ENCODE measurements at places on chromosomes 4 and X. TPM values are rescaled to one million over a fixed set of nuclear protein-coding genes. Genes with fewer than 3 reads are reported as not detected.
A peak's percentile ranks its signal among the peaks of the same experiment; 100 is the strongest.

DNA sequence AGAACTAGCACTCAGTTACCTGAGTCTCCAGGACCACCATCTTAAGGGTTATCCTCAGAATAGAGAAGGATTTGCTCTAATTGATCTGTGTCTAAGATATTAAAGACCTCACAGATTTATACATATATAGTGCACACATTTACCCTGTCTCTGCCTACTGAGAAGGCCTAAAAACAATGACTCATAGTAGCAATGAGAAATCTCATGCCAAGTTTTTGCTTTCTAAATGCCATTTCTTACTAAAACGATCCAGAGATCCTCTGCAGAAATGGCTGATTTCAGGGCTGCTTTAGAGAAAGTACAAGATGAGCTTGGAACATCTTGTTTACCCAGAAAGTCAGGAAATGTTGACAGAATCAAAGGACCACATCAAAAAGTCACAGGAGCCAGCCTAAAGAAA is 79.1 kb upstream of the INPP4B start:
- ATAC-seq: no peak

DNA sequence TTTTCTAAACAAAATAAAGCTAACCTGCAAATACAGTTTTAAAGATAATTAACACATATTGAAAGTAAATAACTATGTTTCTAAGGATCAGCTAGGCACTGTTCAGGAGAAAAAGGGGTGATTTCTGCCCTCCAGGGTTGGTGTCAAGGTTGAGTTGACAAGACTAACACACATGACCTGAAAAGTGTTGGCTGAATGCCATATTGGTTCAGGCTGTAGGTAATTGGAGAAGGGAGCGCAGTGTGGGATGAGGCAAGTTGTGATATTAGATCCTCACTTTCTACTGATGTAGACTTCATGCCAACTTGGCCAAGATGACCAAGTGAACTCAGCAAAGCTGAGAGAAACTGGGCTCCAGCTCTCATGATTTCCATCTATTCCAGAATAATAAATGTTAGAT is 42.2 kb downstream of the PPM1K start:
- ATAC-seq: no peak

- no peak for ATAC-seq
Observed at GRCh38 chr4:153471698-153472093, 5.5 kb downstream of the TMEM131L start.

DNA sequence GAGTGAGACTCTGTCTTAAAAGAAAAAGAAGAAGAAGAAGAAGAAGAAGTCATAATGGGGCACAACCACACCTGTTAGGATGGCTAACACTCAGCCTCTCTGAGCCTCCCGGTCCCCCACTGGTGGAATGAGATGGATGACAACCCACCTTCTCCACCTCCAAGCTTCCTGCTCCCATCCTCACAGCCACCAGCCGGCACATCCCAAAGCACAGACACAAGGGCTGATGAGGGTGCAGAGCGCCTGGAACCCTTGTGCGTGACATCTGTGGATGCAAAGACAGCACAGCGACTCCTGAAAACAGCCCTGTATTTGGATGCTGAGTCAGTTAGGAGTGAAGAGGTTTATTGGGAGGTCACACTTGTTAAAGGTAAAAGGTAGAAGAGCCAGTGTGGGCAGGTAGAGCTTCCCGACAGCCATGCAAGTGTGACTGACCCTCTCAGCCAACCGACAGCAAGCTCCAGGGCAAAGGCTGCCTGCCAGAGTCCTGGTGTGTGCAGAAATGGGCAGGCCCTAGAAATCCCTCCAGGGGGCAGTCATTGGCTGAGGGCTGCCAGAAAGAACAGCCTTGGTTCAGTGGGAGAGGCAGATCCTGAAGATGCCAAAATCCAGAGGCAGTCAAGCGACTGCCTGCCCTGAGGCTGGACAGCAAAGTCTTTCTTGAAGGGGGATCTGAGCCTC is 26.6 kb upstream of the MAN2B2 start:
- ATAC-seq: peak; percentile 71

- ATAC-seq: no peak
Observed at GRCh38 chrX:84479086-84479485, 23.2 kb downstream of the HDX start.

DNA sequence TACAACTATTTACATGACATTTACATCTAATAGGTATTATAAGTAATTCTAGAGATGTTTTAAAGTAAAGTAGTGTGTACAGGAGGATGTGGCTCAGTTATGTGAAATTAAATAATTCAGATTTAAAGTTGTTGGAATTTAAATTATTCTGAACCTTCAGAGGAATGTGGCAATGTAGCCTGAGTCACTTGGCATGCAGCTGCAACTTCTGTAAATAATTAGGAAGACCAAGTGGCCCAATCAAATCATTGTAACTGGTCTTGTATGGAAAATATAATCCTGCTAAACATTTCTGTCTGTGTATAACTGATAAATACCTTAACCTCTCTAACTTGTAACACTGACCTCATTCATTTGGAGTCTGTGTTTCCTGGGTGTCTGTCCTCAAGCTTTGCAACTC is 828.9 kb downstream of the GLUD2 start:
- peak; percentile 64 for ATAC-seq

DNA sequence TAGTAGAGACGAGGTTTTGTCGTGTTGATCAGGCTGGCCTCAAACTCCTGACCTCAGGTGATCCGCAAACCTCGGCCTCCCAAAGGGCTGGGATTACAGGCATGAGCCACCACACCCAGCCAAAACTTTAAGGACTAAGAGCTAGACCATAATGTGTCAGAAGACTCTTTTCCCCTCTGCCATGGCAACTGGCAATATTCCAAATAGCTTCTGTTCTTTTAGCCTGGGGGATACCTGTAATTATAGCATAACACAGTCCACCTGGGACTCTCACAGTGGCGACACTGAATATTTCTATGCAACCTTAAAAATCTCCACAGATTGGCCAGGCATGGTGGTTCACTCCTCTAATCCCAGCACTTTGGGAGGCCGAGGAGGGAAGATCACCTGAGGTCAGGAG is 45.5 kb upstream of the RBM47 start:
- ATAC-seq: no peak

- peak; percentile 84 for ATAC-seq
Observed at GRCh38 chr4:101232074-101232776, 115.1 kb downstream of the PPP3CA start.

The PSAPL1 gene
- total RNA-seq: 1.2 TPM

DNA sequence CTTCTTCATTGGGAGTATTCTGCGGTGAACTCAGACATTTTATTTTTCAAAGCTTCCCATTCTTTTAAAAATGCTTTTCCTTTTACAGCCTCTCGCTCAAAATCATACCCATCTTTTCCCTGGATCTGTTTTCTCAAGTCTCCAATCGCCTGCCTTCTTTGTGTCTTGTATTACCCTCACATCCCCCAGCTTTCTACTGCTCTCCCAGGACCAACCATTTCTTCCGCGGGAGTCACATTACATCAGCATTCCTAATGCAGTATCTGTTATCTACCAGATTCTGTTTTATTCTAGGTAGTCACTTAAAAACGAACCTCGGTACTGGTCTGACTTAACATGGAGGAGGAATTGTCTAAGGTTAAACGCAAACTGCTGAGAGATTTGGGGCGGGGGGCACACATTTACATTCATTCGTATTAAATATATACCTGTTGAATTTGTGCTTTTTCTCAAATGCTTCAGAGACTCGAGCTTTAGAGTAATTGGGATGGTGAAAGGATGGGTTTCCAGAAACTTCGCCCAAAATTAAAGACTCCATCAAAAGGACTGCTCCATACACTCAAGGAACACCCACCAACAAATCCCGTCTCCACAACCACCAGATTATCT is 493 bp upstream of the UCHL1 start:
- ATAC-seq: peak; percentile 31

The FHDC1 gene
- total RNA-seq: 8.2 TPM

- no peak for ATAC-seq
Observed at GRCh38 chrX:148723551-148723950, 223.1 kb downstream of the AFF2 start.

GRCh38 chr4:48914311-48914710 is 7.7 kb upstream of the OCIAD2 start:
- no peak for ATAC-seq

DNA sequence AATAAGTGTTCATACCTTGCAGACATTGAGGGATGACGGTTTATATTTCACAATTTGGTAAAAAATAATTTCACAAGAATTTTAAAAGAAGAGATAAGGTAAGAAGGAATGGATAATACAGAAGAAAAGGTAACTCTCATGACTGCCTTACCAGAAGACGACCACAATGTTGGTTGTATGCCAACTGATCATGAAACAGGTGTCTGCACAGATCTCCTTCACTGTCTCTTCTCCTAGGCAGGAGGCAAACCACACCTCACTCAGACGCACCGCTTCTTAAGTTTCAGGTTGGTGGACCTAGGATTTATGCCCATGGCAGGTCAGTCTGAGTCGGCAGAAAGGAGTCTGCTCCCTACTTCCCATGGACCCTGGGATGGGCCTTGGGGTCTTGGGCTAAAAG is 177.2 kb downstream of the VSIG4 start:
- ATAC-seq: no peak

The SH3D19 gene
- 2.5 TPM for total RNA-seq

The CSN1S1 gene
- not detected for total RNA-seq

DNA sequence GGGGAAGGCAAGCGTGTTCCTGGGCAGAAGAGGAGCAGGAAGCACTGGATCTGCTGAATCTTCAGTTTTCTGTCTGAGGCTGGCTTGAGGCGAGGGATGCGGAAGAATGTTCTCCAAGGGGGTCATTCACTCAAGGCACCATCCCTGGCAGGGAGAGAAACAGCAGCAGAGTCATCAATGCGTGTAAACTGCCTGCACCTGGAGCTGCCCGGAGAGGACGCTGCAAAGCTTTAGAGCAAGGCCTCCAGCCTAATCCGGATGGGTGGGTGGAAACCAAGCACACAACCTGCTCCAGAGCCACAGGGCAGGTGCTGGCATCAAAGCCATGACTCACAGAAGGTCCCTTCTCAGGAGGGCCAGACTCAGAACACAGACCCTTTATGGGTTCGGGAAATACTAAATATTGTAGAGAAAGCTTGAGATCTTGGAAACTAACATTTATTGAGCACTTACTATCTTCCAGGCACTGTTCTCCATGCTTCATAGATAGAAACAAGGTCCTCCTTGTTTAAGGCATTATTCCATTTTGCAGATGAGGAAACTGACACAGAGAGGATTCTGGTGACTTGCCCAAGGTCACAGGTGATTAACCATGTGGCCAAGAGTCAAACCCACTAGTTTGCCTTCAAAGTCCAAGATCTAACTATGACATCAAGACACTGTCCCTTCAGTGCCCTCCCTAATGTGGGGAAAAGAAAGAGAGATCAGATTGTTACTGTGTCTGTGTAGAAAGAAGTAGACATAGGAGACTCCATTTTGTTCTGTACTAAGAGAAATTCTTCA is 7.7 kb downstream of the PROM1 start:
- no peak for ATAC-seq

DNA sequence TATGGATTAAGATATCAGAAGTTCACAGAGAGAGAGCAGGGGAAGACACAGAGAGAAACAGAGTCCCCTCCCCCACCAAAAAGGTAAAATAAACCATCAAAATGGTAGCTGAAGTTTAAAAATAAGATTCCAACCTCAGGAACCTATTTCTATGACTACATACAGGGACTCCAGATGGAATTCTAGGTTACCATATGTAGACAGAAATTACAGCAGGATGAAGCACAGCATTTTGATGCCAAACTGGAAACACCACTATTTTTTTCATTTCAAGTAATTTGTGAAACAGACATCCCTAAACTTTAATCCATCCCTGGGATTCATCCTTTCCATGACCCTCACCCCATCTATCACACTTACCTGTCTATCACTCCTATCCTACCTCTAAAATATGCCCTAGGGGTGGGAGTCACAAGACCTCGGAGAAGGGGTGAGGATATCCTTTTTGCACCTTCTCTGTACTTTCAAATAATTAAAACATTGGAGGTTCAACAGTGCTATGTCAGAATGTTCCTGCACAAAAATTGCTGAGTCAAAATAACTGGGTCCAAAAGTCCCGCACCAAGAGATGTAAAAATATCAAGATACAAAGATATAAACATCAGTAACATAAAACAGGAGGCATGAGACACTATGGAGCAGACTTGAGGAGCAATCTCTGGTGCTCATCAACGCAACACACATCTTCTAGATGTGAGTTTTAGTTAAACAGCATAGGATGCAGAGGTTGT is 344.5 kb upstream of the RASGEF1B start:
- no peak for ATAC-seq

DNA sequence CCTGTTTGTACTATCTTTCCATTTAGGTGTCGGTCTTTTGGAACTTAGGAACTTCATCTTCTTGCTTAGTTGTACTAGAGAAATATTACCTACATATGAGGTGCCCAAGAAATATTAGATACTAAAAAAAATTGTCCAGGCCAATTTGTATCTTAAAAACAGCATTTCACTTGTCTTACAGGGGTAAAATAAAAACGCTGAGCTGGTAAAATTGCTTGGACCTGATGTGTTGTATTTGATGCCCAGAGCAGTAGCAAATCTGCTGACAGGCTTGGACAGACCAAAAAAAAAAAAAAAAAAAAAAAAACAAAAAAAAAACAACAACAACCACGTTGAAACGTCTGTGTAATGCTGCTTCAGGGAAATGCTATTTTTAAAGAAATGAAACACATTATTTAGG is 150.4 kb upstream of the ARX start:
- no peak for ATAC-seq

DNA sequence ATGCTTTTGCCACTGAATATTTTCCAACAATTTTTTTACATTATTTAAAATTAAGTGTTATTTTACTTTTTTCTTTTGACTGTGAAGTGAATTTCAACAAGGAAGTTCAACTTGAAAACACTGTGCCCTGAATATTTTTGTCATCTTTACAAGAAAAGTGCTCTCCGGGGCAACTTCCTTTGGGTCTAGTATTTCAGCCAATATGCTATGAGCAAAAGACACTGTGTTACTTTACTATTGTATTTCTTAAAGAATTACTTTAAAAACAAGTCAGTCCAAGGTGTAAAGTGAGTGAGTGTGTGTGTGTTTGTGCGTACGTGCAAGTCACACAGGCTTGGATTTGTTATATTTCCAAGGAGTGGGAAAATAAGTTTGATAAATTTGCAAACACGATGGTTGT is 7.6 kb upstream of the USP53 start:
- ATAC-seq: no peak

The GATA1 gene
- 0.19 TPM for total RNA-seq

The UGT2B15 gene
- total RNA-seq: not detected

The KIAA1210 gene
- 0.06 TPM for total RNA-seq

GRCh38 chr4:40575846-40576245 is 53.8 kb downstream of the RBM47 start:
- no peak for ATAC-seq

GRCh38 chr4:66091786-66092185 is 421.5 kb upstream of the EPHA5 start:
- no peak for ATAC-seq

DNA sequence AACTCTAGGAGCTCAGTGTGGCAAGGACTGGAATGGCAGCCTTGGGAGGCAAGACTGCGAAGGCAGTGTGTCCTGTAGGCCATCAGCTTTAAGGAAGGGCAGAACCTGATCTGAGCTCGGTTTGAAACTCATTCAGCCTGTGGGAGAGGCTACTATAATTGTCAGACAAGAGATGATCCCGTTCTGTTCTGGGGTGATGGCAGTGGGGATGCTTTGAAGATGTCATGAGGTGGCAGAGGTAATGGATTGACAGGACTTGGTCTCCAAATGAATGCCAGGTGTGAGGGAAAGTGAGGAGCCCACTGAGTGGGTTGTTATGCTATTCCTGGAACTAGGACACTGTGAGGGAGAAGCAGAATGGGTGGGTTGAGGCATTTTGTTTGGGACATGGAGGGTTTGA is 144.9 kb downstream of the PJA1 start:
- no peak for ATAC-seq
